AG04450 (cell line): ENCODE measurements at places on chromosomes 2 and 18. TPM values are rescaled to one million over a fixed set of nuclear protein-coding genes. Genes with fewer than 3 reads are reported as not detected.

- DNase-seq = no peak
Measured at GRCh38 chr2:32894119-32894728, 52.5 kb upstream of the LTBP1 start.

DNA sequence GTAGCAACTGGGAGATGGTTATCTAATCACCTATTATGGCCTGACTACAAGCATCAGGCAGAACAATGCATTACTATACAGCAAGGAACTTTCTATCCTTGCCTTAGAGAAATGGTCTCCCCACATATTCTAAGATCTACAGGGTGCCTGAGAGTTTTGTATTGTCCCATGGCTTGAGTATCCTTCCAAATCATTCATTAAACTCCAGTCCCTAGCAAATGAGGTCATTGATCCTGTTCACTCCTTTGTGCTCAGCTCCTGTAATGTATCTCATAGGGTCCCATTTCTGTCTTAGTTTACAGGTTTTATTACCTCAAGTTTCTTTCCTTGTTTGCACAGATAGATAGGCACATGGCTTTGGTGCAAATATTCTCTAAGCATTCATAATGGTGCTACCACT is 9.0 kb downstream of the HNMT start:
- DNase-seq = no peak

ADI1 gene
- polyA plus RNA-seq = 66.3 and 71.4 TPM in 2 replicates

- no peak for DNase-seq
Measured at GRCh38 chr2:190382851-190383250, 25.3 kb upstream of the MFSD6 start.

DNA sequence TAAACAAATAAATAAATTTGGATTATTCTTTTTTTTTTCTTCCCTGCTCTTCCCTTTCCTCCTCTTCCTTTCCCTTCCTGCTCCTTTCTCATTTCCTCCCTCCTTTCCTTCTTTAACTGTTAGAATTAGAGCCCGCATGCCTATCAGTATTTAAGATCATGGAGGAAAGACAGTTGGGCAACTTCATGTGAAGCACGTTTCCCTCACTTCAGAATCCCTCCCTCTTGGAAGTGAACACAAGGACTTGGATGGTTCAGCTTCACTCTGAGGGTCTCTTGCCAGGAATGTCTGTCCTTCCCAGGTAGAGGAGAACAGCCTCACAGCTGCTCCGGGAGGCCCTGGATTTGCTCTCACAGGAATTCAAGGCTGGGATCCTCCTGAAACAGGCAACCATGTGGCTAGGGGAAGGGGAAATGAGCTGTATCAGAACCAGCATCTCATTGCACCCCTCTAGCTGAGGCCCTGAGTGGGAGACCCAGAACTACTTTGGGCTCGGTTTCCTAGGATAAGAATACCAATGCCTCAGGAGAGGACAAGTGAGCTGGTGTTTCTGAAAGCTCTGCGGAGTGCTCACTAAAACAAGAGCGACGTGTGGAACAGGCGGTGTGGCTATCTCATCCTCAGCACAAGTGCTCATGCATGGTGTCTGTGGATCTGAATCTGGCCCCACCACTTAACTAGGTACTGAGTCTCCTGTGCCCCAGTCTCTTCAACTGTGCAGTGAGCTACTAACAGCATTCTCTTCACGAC is 230.5 kb downstream of the MYCN start:
- no peak for DNase-seq

- peak; percentile 23 for DNase-seq
Measured at GRCh38 chr2:158529379-158530259, 72.9 kb downstream of the PKP4 start.

SLC9A2 gene
- polyA plus RNA-seq = not detected in 2 replicates

FBXO11 gene
- 55.9 and 65.8 TPM in 2 replicates for polyA plus RNA-seq

DNA sequence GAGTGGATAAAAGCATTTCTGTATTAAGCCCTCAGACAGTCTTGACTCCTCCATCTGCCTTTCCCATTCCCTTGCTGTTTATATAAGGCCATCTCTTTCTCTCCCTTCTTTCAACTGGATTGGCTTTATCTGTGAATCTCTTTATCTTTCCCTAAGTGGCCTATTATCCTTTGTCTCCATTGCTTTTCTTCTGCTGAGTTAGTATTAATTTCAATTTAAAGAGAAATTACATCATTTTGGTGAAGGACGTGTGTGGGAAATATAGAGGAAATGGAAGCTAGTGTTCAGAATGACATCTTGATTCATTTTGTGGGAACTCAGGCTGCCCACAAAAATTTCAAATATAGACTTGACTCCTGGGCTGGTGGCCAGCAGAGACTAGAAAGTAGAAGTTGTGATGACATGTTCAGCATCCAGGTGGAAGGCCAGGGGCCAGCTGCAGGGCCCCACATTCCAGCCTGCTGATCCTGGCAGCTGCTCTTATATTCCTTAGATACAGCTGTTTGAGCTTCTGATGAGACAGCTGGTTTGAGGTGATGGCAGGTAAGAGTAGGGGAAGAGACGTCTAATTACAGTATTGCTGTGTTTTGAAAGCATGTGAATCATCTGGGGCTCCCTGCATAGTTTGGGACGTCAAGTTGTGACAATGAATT is 52.3 kb downstream of the DIS3L2 start:
- DNase-seq = peak; percentile 91

TUBB8B gene
- 0.12 TPM in 1 of 2 replicates, not detected in the other for polyA plus RNA-seq

CBLN2 gene
- 0.02 and 0.04 TPM in 2 replicates for polyA plus RNA-seq

LRP2 gene
- not detected in 2 replicates for polyA plus RNA-seq

- no peak for DNase-seq
Measured at GRCh38 chr2:11506611-11506969, 27.3 kb upstream of the GREB1 start.

CIB4 gene
- not detected in 2 replicates for polyA plus RNA-seq

- no peak for DNase-seq
Measured at GRCh38 chr2:33644215-33644614, 45.1 kb upstream of the FAM98A start.

- DNase-seq = no peak
Measured at GRCh38 chr2:221377597-221377996, 194.5 kb downstream of the EPHA4 start.

GRCh38 chr2:67614454-67614853 is 217.3 kb downstream of the ETAA1 start:
- DNase-seq = no peak

GRCh38 chr2:236095504-236095903 is 72.7 kb downstream of the GBX2 start:
- DNase-seq = no peak

DNA sequence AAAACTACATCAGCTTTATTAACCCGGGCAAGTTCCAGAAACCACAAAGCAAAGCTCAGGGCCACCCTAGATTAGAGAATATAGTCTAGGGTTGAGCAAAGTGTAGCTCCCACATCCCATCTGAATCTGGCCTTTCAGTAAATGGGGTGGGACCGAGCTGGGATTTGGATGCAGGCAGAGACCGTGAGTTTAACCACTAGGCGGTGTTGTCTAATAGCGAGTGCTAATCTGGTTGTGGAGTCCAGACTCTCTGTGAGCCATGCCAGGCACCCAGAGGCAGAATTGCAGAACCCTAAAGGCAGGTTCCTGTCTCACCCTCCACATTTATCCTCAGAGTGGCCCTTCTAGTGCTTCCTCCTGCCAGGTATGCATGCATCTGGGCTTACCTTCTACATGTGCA is 435.9 kb downstream of the TSN start:
- DNase-seq = no peak

DNA sequence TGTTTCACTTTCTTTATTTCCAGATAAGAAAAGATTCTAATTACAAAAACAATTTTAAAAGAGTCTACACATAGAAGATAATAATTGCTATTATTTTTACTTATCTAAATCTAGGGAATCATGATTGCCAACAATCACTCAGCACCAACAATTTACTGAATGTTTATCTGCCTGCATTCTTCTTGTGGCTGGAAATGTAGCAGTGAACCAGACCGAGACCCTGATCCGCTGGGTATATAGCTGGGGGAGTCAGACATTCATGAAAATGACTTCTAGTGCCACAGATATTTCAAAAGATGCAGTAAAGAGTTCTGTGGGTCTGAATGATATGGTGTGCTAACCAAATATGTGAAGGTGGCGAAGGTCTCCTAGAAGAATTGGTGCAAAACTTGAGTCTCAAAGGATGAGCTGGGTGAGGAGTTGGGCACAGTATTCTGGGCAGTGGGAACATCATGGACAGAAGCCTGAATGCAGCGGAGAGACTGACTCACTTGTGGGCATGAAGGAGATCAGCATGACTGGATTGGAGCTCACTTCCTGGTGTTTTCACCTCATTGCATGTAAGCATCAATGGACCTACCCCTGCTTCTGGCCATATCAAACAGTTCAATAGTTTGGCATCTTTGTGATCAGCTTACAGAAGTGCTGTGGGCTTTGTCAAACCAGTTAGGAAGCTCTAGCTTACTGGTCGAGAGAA is 26.1 kb upstream of the FN1 start:
- DNase-seq = no peak
